ENCODE measurements at places on chromosomes 1 and 21. TPM values are rescaled to one million over a fixed set of nuclear protein-coding genes. Genes with fewer than 3 reads are reported as not detected.
A peak's percentile ranks its signal among the peaks of the same experiment; 100 is the strongest.

GRCh38 chr1:178632653-178633052, 92.4 kb upstream of the RALGPS2 start:
- no peak for DNase-seq

- no peak for DNase-seq
These were observed 9.6 kb upstream of the AMY2B start for GRCh38 chr1:103561643-103562395.

GRCh38 chr21:26572702-26573381, at the start of gene CYYR1:
Gene CYYR1, minus strand, starts transcription at chr21:26573286. Its CDS starts 346 bp downstream, at chr21:26572940.
- no peak for DNase-seq

- DNase-seq: no peak
These were observed 78.3 kb downstream of the NUF2 start for GRCh38 chr1:163399976-163400601.

- no peak for DNase-seq
These were observed 7.4 kb downstream of the IFNAR1 start for GRCh38 chr21:33332143-33332542.

- no peak for DNase-seq
These were observed 48.5 kb downstream of the PHACTR4 start for GRCh38 chr1:28417926-28418637.

- no peak for DNase-seq
These were observed 8.7 kb downstream of the CAPZB start for GRCh38 chr1:19476450-19477190.

DNA sequence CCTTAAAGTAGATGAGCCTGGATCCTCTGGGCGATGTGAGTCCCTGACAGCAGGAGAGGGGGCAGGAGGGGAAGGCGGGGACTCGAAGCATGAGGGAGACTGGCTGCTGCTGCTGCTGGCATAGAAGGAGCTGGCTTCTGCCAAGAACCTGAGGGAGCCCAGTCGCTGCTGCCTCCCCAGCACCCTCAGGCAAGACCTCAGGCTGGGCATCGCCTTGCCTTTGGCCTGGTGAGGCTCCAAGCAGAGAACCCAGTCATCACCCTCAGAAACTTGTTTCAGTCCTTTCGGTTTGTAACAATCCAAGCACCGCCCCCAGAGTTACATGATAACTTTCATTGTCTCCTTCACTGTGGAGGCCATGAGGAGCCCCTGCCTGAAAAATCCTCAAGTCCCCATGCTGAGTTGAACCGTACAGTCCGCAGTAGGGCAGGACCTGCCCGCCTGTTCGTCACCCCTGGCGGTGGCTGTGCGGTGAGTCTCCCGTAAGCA, 38.8 kb downstream of the POFUT2 start:
- no peak for DNase-seq

DNA sequence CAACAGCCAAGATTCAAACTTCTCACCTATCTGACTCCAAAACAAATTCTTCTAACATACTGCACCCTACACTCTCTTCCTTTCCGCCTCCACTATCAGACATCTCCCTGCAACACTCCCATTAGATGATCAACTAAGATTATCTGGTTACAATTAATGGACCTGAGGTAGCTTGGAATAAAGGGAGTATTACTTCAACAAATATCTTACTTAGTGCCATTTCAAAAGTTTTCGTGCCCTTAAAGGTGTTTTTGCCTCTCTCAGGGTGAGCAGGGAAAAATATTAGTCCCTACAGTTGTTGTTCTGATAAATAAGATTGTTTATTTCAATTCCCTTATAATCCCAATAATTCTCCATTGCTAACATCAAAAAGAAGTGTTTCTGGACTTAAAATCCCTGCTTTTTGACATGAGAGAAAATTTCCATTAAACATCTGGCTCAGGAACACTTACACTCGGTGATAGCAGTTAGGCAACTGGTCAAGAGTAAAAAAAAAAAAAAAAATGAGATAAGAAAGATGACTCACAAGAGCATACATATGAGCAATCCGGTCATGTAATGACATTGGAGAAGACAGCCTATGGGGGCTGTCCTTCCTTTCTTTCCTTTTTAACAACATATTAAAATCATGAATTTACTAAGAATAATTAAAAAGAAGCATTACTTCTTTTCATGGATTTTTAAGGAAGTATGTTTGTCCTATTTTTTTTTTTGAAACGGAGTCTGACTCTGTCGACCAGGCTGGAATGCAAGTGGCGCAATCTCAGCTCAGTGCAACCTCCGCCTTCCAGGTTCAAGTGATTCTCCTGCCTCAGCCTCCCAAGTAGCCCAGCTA, 7.6 kb downstream of the RSBN1 start:
- DNase-seq: peak; percentile 46

DNA sequence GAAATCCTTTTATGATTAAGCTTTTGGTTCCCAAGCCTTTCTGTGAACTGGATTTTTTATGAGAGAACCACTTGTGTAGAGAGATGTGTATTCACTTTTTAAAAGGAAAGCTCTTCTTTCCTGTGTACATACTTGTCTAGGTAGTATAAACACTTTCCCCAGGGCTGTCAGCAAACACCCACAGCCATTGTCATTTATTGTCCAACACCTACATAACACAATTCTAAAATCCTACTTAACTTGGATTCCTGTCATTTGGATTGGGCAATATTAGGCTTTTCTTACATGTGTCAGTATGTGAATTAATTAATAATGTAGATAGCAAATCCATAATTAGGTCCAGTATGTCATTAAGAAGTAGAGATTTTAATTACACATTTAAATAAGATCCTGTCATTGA, 12.3 kb downstream of the DDX20 start:
- no peak for DNase-seq

GRCh38 chr21:34890724-34891612, 158.1 kb downstream of the RUNX1 start:
- no peak for DNase-seq

GRCh38 chr1:20216574-20216973, 30.3 kb upstream of the PLA2G2C start:
- peak; percentile 7 for DNase-seq

DNA sequence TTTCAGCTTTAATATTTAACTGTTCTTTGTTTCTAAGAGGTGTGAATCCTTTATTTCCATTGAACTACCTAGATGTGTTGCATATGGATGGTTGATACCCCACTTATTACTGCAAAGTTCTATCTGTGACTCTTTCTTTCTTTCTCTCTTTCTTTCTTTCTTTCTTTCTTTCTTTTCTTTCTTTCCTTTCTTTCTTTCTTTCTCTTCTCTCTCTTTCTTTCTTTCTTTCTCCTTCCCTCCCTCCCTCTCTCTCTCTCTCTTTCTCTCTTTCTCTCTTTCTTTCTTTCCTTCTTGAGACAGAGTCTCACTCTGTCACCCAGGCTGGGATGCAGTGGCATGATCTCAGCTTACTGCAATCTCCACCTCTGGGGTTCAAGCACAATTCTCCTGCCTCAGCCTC, 34.1 kb downstream of the GABPB2 start:
- DNase-seq: no peak

DNA sequence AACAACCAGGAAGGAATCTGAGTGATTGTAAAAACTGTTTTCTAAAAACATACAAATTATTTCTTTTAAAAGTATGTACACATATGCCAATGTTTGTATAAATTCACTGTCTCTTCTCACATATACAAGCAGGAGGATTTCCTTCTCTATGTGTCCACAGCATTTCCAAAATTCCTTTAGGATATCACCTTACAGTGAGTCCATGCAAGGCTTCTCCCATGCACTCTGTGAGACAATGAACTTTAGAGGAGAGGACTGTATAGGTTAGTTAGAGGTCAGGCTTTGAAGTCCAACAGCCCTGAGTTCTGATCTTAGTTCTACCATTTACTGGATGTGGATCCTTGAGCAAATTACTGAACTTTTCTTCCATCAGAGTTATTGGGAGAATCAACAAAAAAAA, 34.1 kb upstream of the USH2A start:
- no peak for DNase-seq

GRCh38 chr1:183761871-183762270, 43.0 kb upstream of the RGL1 start:
- no peak for DNase-seq

GRCh38 chr1:183431840-183432547, 13.8 kb upstream of the NMNAT2 start:
- DNase-seq: no peak

DNA sequence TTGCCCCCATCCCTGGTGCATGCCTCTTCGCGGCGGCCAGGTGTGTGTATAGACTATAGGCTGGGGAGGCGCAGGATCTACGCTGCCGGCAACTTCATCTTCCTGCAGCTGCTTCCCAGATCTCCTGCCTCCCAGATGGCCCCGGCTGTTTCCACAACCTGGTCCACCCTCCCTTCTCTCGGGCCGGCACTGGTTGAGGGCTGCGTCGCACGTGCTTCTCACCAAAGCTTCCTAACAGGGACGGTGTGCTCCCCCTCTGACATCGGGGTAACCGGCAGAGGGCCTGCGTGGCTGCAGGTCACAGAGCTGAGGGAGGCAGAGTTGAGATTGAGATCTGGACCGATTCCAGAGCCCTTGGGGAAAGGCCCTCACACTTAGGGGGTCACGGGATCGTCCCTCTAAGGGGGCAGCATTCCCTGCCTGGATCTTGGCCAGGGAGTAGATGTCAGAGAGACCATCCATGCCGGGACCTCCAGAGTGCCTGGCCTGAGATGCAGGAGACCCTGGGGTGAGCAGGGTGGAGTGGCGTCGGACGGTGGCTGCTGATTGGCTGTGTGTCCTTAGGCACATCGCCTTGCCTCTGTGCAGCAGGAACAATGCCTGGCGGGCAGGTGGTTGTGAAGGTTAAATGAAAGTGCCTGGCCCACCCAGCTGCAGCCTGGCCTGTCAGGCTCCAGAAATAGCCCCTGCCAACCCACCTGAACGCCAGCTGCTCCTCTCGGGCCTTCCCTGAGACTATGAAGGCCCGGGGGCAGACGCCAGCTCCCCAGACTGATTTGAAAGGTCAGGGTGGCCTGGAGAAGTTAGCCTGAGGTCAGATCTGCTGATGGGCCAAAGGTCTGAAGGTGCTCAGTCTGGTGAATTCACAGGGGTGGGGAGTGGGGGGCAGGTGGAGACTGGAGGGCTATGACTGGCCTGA, 6.1 kb upstream of the MASP2 start:
- DNase-seq: no peak

DNA sequence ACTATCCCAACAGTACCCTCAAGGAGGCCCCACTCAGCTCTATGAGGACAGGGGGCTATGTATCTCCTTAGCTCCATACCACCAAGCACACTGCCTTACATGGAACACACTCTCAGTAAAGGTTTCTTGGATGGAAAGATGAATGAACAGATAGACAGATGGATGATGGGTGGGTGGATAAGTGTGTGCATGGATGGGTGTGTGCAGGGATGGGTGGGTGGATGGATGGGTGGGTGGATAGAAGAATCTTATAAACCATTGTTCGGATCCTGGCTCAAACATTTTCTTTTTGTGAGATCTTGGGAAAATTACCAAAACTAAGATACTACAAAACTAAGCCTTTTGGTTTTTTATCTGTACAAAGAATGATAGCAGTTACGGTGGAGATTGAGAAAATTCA, 111.0 kb upstream of the NFIA start:
- DNase-seq: no peak

DNA sequence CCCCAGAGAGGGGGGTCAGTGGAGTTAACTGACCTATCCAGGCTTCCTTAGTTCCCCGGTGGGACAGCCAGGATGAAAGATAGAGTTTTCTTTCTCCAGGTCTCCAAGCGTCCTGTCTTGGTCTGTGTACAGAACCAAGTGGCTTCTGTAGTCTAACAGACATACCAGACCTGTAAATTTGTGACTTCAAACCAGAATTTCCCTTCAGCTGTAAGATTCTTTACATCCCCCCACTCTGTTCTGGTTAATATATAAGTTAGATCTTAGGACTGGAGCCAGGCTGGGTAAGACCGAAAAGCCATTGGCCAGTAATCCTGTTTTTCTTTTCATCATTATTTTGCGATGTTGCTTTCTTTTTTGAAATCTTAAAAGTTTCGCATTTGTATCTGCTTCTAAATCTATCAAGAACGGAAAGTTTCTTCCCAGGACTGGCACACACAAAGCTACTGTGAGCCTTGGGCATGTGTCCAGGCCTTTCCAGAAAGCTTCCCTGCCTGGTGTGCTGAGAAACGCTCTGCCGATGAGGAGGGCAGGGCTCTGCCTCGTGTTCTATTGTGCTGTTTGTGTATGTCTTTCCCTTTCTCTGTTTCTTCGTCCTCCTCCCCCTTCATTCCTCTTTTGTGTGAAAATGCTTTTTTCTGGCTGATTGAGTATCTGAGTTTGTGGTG, 72.3 kb downstream of the RGL1 start:
- no peak for DNase-seq

GRCh38 chr21:43667191-43667904, 8.0 kb downstream of the RRP1B start:
- DNase-seq: no peak

- DNase-seq: no peak
These were observed 331.5 kb upstream of the AJAP1 start for GRCh38 chr1:4322881-4323280.

DNA sequence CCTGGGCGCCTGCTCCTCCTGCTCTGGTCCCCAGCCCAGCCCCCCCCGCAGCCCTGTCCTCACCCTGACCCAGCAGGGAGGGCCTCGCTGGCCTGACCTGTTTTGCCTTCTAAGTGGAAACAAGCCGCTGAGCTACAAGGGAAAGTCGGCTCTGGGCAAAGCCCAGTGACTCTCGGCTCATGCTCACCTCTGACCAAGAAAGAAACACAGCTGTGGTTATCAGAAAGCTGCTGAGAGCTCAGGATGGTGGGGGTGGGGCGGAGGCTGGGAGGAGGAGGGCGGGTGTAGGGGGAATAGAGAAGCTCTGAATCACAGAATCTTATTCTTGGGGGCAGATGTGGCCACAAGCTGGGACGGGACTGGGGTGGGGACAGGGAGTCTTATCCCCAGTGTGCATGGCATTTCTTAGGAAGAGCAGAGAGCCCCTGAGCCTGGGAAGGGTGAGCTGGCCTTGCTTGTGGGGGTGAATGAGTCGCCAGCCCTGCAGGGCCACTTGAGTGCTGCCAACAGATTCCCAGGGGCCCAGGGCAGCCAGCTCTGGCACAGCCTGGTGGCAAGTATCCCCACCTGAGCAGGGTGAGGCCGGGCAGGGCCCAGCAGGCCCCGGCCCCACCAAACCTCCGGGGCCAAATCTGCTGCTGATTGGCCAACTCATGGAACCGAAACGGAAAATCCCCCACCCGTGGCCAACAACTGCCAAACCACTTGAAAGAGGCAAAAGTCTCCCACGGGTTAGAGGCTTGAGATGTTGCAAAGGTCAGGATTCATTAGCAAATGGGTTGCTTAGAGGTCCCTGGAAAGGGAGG, 120.6 kb downstream of the SPSB1 start:
- no peak for DNase-seq

GRCh38 chr1:88658419-88658818, 25.7 kb upstream of the PKN2 start:
- DNase-seq: no peak

- no peak for DNase-seq
These were observed 8.3 kb downstream of the RNASEL start for GRCh38 chr1:182580736-182581135.

Gene EDARADD
- 0.12 TPM for total RNA-seq

Gene OR2T2
- not detected for total RNA-seq

Gene DMBX1
- not detected for total RNA-seq

Gene SPRR1A
- total RNA-seq: not detected

Gene SERINC2
- 4.6 TPM for total RNA-seq

Gene ADORA1
- total RNA-seq: 0.17 TPM

Gene ERICH3
- not detected for total RNA-seq

Gene RGS4
- total RNA-seq: not detected

Gene CHIA
- total RNA-seq: not detected

Gene LCE2B
- not detected for total RNA-seq

Gene CFHR1
- 1.3 TPM for total RNA-seq

Gene ESRRG
- total RNA-seq: 0.05 TPM

Gene S100A7
- total RNA-seq: not detected

Gene ZBTB37
- 12.6 TPM for total RNA-seq

Measured in NCI-H460 (cell line).